Kidney capillary endothelial cell (primary cell): ENCODE measurements at places on chromosomes 11 and 22.

GRCh38 chr11:44993971-44994704 is 43.5 kb upstream of the TP53I11 start:
- no peak for DNase-seq

GRCh38 chr11:92489826-92490399 is 265.3 kb downstream of the FAT3 start:
- DNase-seq = no peak

DNA sequence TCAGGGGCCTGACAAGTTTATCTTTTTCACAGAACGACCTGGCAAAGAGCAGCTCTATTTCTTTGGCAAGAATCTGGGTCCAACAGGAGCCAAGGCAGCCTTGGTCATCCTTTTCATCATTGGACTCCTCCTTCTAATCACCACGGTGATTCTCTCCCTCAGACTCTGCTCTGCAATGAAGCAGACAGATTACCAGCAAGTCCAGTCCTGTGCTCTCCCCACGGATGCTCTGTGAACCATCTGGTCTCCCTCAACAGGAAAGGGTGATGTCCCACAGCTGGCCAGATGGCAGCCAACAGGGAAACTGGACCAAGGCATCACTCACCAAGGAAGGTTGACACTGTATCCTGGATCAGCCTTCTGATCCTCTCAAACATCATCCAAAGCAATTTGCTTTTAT is 17.0 kb upstream of the PANX1 start:
- no peak for DNase-seq

DNA sequence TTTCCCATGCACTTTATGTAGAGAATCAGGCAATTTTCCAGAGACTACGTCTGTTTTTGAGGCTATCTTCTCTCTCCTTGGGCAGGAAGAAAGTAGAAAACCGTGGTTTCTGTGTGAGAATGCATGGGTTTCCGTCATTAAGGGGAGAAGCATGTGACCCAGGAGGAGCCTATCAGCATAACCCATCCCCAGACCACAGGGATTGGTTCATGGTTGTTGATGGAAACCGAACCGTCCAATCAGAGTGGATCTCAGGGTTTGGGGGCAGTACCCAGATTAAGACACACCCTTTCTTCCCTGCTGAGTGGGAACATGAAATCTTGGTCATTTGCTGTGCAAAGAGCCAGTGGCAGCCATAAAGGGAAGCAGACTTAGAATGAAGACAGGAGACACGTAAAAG is 517.8 kb downstream of the MN1 start:
- no peak for DNase-seq

DNA sequence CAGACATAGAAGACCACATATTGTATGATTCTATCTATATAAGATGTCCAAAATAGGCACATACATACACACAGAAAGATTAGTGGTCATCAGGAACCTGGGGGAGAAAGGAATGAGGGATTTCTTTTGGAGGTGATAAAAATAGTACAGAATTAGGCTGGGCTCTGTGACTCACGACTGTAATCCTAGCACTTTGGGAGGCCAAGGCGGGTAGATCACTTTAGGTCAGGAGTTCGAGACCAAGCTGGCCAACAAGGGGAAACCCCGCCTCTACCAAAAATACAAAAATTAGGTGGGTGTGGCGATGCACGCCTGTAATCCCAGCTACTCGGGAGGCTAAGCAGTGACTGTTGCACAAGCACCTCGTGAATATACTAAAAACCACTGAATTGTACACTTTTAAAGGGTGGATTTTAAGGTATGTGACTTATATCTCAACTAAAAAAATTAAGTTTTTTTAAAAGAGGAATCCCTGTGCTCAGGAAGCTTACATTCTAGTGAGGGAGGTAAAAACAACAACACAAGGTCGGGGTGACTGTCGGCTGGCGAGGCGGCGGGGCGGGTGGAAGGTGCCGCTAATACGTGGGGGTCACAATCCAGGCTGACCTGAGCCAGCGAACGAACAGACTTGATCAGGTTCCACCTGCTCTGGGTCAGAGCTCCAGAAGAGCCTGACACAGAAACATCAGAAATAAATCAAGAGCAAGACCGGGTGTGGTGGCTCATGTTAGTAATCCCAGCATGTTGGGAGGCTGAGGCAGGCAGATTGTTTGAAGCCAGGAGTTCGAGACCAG is 25.3 kb upstream of the TESMIN start:
- no peak for DNase-seq

DNA sequence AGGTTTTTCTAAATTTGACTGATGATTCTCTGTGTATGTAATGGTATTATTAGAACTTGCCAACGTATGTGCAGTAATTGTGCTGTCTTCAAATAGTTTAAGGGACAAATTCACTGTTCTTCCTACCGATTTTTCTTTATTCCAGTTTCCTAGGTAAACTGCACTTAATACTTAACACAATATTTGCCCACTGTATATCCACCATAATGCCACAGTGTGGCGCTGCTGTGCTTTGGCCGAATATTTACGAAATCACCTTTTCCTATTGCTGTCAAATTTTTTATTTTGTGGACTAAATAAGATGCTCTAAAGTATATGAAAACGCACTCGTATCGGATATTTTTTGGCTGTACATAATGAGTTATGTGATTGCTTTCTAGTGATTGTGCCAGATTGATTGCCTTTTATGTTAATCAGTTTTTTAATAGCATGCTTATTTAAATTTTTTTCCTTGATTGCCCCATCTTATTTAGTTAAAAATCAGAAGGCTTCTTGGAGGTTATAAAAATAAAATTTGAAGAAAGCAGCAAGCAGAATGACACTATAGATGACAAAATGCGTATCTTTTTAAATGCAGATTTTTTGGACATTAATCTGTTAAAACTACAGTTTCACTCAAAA is 10.5 kb downstream of the AASDHPPT start:
- peak; percentile 70 for DNase-seq

DNA sequence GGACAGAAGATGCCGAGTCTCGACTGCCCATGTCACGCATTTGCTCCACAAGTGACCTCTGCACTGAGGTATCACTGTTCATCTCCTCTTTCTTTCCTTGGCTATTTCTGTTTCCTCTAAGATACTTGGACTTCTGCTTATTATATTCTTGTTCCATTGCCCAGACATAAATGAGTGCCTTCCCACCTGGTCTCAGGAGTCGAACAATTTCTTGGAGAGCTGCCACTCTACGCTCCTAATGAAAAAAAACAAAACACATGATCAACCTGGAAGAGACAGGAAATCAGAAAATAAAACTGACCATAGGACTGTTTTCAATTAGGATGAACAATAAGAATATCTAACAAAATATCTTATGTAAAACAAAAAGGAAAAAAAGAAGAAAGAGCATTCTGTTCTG is 47.4 kb upstream of the CWF19L2 start:
- no peak for DNase-seq

GRCh38 chr11:45754741-45755140 is 50.2 kb upstream of the SLC35C1 start:
- no peak for DNase-seq

DNA sequence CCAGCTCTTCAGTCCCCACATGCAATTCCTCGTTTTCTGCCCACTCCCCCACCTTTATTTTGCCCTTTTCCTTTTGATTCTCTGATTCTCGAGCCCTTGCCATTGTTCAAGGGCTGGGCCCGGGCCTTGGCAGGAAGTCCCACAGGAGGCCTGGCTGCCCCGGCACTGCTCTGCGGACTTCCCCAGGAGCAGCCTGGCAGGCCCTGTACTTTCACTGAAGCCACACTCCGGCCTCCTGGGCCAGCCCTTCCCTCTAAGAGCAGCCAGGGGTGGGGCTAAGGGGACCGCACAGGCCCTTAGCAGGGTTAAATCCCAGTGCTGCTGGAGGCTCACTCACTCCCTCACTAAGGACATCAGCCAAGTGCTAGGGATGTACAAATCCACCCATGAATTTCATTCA is 4.1 kb downstream of the LRRC32 start:
- DNase-seq = peak; percentile 79

GRCh38 chr11:81548123-81548522 is 1185.5 kb downstream of the FAM181B start:
- no peak for DNase-seq

DNA sequence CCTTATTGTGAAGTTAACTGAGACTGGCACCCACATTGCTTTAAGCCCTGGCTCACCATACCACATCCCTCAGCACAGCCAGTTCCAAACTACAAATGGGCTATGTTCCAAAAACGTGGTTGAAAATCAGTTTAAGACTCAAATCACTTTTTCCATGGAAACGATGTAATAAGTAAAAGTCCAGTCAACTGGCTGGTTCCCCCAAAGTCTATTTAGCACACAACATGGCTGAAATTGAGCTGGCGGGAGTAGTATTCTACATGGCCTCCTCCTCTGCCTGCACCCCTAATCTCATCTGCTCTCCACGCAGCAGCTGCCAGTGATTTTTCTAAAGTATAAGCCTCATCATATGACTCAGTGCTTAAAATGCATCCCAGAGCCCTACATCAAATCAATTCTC is 40.9 kb upstream of the BIRC3 start:
- no peak for DNase-seq

- DNase-seq = peak; percentile 7
Observed at GRCh38 chr11:97557399-97557798, 1167.6 kb downstream of the JRKL start.

GRCh38 chr22:27692243-27692642 is 109.3 kb downstream of the MN1 start:
- DNase-seq = no peak

GRCh38 chr22:46374663-46375474 is 39.4 kb downstream of the TRMU start:
- no peak for DNase-seq

GRCh38 chr11:457111-457760 is 7.2 kb downstream of the PTDSS2 start:
- DNase-seq = no peak

DNA sequence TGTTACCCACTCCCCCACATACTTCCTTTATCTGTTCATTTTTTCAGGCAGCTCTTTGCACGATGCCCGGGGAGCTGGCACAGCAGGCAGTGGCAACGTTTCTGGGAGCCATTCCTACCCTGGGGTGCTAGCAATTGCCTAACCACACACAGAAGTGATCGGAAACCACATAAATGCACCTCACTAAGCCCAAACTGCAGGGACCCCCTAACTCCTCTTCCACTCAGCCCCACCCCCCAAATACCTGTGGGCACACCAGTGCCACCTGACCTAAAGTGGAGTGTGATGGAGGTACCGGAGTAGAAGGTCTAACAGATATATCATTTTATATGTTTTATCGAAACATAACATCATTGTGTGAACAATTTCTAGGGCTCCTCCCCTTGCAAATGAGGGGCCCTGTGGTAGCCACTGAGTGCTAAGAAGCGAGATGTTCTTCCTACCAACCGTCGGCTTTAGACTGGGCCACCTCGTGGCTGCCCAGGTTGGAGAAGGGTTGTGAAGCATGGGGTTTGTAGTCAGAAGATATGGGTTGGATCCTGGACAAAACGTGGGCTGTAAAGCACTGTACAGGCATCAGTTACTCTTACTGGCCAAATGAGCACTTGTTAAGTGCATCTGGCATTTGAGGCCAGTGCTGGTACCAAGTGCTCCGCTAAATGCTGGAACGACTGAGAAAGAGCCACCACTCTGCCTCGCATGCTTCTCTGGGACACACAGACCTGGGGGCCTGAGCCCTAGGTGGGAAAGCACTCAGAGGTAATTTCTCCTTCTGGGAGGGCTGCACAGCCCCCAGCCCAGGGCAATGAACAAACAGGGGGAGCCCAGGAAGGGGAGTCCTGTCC is 2.8 kb downstream of the MRGPRD start:
- no peak for DNase-seq

DNA sequence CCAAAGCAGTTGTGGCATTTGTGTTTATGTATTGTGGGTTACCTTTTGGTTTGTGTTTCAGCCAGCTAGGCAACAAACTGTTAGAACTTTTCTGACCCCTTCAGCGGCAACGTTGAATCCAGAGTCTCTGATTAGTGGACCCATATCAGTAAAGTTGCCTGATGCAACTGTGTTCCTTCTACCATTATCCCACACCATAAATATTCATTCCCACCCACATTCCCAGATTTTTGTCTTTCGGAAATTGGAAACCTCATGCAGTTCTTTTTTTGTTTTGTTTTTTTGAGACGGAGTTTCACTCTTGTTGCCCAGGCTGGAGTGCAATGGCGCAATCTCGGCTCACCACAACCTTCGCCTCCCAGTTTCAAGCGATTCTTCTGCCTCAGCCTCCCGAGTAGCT is 30.7 kb upstream of the RBX1 start:
- DNase-seq = no peak

- no peak for DNase-seq
Observed at GRCh38 chr22:26619510-26619909, 1.7 kb upstream of the CRYBB1 start.

DNA sequence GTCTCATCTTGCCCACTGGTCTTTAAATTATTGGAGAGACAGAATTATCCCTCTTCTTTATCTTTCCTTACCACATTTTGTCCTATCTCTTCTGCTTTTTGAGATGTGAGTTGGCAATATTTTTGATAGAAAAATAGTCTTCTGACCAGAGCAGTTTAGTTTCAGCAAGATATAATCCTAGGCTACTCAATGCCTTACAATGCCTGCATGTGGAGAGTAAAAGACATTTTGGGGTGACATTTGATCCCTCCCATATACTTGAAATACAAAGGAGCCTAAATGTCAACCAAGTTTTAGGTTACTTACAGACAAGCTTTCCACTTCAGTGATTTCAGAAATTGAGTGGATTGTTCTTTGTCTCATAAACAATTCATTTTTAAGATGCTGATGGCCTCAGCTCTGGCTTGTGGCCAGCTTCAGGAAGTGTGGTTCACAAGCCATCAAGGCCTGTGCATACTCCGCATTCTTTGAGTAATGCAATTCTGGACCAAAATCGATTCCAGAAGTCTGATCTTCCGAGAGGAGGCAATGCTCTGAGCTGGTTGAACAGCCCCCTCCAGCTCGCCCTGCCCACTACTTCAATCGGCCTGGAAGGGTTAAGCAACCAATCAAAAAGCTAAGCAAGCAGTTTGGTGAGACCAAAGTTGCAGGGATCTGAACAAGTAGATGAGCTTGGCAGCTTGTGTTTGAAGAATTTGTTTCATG is 274.4 kb downstream of the BLID start:
- peak; percentile 32 for DNase-seq

GRCh38 chr22:30318799-30319419 is 7.8 kb downstream of the TBC1D10A start:
- no peak for DNase-seq

- no peak for DNase-seq
Observed at GRCh38 chr11:104653407-104653806, 244.9 kb downstream of the CASP12 start.

GRCh38 chr11:127345819-127346459 is 345.4 kb upstream of the KIRREL3 start:
- DNase-seq = peak; percentile 44

GRCh38 chr22:33220476-33221080 is 162.4 kb upstream of the SYN3 start:
- no peak for DNase-seq
